ENCODE measurements at places on chromosomes 7 and 10.
A peak's percentile ranks its signal among the peaks of the same experiment; 100 is the strongest.

GRCh38 chr7:150686030-150686631, 625 bp downstream of the GIMAP2 start:
- no peak for DNase-seq

DNA sequence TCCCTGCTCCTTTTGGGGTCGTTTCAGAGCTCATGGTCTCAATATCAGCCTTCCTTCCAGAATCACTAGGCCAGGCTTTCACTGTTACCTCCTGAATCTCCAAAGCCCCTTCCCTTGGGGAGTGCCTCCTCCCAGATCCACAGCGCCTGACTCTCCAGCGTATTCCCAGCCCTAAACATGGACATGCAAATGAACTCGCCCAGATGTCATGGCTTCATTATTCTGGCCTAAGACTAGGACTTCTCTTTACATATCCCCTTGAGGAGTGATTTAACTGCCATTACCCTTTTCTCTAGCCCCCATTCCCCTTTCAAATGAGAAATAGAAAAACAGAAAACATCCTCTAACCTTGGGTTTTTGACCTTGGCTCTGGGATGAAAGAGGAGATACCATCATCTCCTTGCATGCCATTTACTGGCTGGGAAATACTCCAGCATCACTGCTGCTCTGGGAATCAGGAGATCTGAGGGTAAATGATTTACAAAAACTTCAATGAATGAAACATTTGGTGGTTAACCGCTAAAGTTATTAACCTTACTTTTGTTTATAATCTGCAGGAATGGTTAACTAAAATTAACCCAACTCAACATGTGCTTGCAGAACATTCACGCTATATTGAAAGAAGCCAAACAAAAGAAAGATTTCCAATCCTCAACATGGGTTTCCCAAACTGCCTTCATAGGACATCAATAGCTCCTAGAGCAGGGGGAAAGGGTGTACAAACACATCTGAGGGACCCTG, 37.0 kb downstream of the FAM171A1 start:
- DNase-seq: no peak

- DNase-seq: no peak
Measured at GRCh38 chr7:46201961-46202360, 280.9 kb upstream of the IGFBP3 start.

DNA sequence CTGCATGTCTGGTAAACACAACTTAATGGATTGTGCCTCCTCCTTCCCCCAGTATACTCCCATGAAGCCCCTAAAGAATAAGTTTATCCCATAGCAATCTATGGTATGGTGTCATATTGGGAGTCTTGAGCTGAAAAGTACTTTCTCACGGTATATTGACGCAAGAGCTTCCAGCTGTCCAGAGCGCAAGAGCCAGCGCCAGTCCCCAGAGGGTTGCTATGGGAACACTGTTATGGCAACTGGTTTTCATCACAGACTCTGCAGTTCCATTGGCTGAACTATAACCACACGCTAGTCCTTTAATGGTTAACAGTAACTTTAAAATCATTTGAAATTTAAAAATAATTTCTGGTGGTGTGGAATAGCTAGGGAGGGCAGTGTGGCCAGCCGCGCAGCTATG, 46.9 kb downstream of the PRPF18 start:
- DNase-seq: no peak

DNA sequence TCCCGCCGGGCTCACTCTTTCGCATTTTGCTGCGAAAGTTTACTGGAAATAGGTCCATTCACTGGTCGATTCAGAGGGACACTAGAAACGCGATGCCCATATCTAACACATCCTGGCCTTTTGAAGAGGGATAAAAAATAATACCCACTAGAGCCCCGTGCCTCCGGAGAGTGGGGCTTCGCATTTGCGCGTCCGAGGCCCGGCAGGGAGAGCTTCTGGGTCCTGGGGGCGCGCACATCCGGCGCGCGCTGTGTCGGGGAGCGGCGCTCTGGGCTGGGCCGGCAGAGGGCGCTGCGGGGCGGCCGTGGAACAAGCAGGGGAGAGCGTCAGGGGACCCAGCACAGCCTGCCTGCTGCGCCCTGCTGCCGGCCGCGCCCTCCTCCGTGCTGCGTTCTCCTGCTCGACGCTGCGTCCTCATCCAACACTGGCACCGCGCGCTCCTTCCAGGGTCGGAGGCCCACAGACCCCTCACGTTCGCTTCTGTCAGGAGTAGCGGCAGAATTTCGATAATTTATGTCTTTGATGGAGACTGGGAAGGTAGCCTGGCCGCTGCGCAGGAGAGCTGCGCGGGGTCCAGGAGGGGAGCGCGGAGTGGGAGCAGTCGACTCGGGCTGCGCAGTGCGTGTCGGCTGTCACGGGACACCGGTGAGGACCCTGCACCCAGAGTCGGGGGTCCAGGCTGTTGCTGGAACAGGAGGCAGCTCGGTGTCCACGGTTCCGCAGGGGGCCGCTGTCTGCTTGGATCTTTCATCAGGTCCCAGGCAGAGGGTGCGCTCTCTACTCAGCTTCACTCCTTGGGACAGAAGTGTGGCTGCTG, 41.5 kb upstream of the ZNF32 start:
- DNase-seq: peak; percentile 74

GRCh38 chr7:91165006-91165845, 99.0 kb upstream of the FZD1 start:
- no peak for DNase-seq

DNA sequence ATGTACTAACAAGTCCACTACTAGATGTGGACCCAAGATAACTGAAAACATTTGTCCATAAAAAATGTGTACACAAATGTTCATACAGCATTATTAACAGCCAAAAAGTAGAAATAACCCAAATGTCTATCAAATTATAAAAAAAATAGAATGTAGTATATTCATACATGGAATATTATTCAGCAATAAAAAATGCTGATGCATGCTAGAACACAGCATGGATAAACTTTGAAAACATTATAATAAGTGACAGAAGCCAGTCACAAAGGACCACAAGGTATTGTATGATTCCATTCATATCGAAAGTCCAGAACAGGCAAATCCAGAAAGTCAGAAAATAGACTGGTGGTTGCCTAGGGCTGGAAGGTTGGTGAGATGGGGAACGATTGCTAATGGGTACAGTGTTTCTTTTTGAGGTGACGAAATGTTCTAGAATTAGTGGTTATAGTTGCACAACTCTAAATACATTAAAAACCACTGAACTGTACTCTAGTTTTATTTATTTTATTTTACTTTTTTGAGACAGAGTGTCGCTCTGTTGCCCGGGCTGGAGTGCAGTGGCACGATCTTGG, 43.3 kb upstream of the ANLN start:
- DNase-seq: no peak

GRCh38 chr7:142364551-142364950, 106.7 kb upstream of the PRSS58 start:
- no peak for DNase-seq

DNA sequence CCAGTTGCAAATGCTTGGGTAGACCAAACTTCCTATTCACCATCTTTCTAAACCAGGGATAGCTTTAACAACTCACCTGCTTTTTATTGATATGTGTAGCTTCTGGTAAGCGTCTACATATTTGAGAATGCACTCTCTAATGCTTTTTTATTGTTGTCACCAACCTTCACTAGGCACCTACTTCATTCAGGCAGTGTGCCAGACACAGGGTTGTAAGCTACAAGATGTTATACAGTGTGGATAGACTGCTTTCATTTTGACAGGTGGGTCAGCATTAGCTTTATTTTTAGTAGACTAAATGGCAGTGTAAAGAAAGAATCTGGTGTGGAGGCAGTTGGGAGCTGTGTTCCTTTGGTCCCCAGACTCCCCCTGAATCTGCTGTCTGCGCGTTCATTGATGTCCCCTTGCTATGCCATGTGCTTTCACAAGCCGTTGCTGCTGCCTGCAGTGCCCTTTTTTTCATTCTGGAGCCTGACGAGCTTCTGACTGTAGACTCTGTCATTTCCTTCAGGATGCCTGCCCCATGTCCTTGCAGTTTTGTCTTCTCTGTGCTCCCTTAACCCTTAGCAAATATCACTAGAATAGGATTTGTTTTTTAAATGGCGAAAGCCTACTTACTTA, 32.1 kb downstream of the NRF1 start:
- DNase-seq: no peak

- DNase-seq: no peak
Measured at GRCh38 chr7:23476286-23477156, 6.2 kb upstream of the IGF2BP3 start.

- DNase-seq: no peak
Measured at GRCh38 chr10:76695069-76695468, 942.5 kb downstream of the KCNMA1 start.

GRCh38 chr10:88651101-88651551, 13.1 kb upstream of the LIPF start:
- no peak for DNase-seq
